ENCODE measurements at places on chromosomes 5 and 9.

- DNase-seq = no peak
Observed at GRCh38 chr9:131809941-131810344, 70.1 kb upstream of the RAPGEF1 start.

DNA sequence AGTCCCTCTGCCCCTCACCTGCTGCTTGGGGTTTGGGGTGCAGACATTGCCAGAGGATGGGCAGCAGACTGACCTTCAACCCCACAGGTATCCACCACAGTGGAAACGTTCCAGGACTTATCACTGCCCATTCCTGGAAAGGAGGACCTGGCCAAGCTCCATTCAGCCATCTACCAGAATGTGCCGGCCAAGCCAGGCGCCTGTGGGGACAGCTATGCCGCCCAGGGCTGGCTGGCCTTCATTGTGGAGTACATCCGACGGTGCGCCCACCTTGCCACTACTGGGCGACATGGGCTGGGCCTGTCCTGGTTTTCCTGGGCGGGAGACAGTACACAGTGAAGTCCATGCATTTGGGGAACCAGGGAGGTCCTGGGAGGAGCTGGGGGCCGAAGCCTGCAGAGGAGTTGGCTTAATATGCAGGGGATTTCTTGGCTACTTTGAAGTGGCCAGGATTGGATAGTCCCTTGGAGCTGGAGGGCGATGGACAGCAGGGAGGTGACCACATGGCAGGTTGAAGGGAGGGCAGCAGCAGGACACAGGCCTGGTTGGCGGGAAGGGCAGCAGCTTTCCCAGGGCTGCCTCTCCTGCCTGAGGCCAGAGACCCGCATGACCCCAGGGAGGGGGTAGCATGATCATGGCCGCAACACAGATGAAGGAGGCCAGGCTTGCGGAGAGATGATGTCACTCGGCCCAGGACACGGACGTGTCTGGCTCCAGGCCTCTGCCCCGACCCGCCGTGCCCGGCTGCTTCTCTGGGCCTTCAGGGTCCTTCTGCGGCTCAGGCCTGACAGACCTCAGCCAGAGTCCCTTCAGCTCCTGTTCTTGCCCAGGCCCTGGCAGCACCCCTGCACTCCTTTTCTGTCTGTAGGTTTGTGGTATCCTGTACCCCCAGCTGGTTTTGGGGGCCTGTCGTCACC is 34.6 kb downstream of the USP20 start:
- DNase-seq = no peak

DNA sequence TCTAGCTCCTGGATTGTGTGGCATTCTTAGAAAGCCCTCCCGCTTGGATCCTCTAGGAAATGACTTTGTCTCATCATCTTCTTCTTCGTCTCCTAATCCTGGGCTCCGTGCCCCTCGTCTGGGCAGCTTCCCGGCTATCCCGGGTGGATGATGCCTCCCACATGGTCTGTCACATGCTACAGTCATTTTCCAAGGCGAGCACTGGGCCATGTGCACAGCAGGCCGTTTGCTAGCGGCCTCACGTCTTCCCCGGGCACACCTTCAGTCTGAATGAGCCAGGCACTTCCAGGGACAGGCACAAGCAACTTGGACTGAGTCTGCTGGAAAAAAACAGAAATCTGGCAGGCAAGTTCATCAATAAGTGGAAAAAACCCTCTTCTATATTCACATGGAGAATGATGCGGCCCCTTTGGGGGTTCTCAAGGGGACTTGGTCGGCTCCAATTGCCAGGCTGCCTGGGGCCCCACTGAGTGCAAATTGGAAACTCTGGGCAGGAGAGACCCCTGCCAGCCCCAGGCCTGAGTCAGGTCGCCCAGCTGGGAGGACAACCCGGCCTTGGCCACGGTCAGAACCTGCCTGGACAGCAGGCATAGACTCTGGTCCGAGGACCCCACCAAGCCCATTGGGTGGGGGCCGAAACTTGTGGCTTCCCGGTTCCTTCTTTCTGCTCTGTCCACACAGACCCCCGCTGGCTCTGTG is 11.1 kb upstream of the WNK2 start:
- no peak for DNase-seq

- DNase-seq = no peak
Observed at GRCh38 chr9:89815903-89816573, 211.2 kb downstream of the GADD45G start.

GRCh38 chr5:180193749-180194375 is 15.1 kb downstream of the RASGEF1C start:
- no peak for DNase-seq

GRCh38 chr9:95189251-95190098 is 128.0 kb downstream of the FANCC start:
- DNase-seq = peak; percentile 47

- DNase-seq = no peak
Observed at GRCh38 chr9:132443951-132444607, 34.1 kb downstream of the CFAP77 start.

DNA sequence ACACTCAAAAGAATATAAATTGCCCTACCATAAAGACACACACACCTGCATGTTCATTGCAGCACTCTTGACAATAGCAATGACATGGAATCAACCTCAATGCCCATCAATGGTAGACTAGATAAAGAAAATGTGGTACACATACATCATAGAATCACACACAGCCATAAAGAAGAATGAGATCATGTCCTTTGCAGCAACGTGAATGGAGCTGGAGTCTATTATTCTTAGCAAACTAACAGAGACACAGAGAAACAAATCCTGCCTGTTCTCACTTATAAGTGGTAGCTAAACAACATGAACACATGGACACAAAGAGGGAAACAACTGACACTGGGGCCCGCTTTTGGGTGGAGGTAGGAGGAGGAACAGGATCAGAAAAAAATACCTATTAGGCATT is 2062.2 kb upstream of the CDH6 start:
- no peak for DNase-seq

DNA sequence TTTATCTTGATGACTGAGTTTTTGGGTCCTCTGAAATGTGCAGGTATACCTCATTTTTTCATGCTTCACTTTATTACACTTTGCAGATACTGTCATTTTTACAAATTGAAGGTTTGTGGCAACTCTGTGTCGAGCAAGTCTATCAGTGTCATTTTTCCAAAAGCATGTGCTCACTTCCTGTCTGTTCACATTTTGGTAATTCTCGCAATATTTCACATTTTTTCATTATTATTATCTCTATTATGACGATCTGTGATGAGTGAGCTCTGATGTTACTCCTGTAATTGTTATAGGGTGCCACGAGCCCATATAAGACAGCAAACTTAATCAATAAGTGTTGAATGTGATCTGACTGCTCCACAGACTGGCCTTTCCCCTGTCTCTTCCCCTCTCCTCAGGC is 73.4 kb upstream of the FBXW11 start:
- DNase-seq = no peak

Measured in activated CD4-positive, alpha-beta T cell treated with anti-CD3 and anti-CD28 coated beads, Interleukin-2, Interleukin-4, amounts not matched to agents 100 ng/mL and 50 ng/mL, durations not matched to agents 16 hours and 8 hours (primary cell).